Mononuclear cell (primary cell): ENCODE measurements at places on chromosomes 5 and 9. TPM values are rescaled to one million over a fixed set of nuclear protein-coding genes. Genes with fewer than 3 reads are reported as not detected.

Gene PCDHB11
- not detected for total RNA-seq

Gene SHISAL2B
- not detected for total RNA-seq

Gene HRCT1
- total RNA-seq: not detected

Gene CARD6
- total RNA-seq: 5.4 TPM

Gene MEF2C
- total RNA-seq: 30.0 TPM

Gene SPATA31C1
- total RNA-seq: not detected

Gene SLC25A46
- total RNA-seq: 34.5 TPM

Gene PRLR
- 1.6 TPM for total RNA-seq

Gene CBY3
- total RNA-seq: 0.52 TPM
